ENCODE measurements at places on chromosomes 3 and 15. TPM values are rescaled to one million over a fixed set of nuclear protein-coding genes. Genes with fewer than 3 reads are reported as not detected.

GRCh38 chr3:8713901-8714759 is 19.5 kb upstream of the CAV3 start:
- DNase-seq, result no peak

GPR149 gene
- 0.35 TPM for total RNA-seq

DNA sequence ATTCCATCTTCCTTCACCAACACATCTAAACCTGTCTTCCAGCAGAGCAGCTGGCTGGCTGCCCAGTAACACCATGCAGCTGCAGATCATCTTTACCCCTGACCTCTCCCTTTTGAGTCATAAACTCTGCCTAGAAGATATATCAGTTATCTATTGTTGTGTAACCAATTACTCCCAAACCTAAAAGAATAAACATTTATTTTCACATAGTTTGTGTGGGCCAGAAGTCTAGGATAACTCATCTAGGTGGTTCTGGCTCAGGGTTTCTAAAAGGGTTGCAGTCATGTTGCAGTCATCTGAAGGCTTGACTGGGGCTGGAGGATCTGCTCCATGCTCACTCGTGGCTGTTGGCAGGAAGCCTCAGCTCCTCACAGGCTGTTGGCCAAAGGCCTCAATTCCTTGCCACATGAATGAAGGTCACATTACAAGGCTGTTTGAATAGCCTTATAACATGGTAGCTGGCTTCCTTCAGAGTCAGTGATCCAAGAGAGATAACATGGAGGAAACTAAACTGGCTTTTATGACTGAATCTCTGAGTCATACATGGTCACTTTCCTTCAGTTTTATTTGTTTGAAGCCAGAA is 92.8 kb downstream of the GOLIM4 start:
- DNase-seq, result peak; percentile 22

ZNF774 gene
- total RNA-seq, result 2.3 TPM

- no peak for DNase-seq
These were observed 65.8 kb downstream of the ECT2 start for GRCh38 chr3:172816281-172816680.

GRCh38 chr15:57923750-57924149 is 141.8 kb downstream of the ALDH1A2 start:
- DNase-seq, result peak; percentile 47

All from muscle of leg (tissue), 16 donors.